ENCODE measurements at places on chromosomes 16 and 17.

GRCh38 chr17:33038740-33039139, 47.1 kb downstream of the SPACA3 start:
- no peak for DNase-seq

DNA sequence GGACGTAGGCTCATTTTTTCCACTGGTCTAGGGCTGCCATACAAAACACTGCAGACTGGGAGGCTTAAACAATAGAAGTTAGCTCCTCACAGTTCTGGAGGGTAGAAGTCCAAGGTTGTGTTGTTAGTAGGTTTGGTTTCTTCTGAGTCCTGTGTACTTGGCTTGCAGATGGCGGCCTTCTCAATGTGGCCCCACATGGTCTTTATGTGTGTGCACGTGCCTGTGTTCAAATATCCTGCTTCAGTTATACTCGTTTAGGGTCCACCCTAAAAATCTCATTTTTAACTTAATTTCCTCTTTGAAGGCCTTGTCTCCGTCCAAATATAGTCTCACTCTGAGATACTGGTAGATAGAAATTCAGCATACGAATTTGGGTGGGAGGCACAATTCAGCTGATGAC, 542.4 kb downstream of the HAPSTR1 start:
- no peak for DNase-seq

- peak; percentile 50 for DNase-seq
These were observed 120.2 kb upstream of the XYLT1 start for GRCh38 chr16:17590711-17591654.

DNA sequence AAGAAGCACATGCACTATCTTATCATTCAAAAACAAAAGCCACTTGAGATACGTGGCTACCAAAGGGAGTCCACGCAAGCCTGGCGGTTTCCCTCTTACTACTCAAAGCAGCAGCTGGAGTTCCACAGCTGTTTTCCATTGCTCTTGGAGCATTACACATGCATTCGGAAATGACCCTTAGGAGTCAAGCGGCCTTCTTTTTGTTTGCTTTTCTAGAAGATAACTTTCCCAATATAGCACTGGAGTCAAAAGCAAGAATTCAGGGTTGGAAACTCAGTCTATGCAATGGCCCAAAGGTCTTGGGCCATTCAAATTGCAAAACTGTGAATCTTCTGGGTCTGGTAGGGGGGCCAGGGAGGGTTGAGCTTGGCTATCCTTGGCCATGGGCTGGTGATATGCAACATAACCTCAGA, 97.8 kb upstream of the MAF start:
- DNase-seq = no peak

DNA sequence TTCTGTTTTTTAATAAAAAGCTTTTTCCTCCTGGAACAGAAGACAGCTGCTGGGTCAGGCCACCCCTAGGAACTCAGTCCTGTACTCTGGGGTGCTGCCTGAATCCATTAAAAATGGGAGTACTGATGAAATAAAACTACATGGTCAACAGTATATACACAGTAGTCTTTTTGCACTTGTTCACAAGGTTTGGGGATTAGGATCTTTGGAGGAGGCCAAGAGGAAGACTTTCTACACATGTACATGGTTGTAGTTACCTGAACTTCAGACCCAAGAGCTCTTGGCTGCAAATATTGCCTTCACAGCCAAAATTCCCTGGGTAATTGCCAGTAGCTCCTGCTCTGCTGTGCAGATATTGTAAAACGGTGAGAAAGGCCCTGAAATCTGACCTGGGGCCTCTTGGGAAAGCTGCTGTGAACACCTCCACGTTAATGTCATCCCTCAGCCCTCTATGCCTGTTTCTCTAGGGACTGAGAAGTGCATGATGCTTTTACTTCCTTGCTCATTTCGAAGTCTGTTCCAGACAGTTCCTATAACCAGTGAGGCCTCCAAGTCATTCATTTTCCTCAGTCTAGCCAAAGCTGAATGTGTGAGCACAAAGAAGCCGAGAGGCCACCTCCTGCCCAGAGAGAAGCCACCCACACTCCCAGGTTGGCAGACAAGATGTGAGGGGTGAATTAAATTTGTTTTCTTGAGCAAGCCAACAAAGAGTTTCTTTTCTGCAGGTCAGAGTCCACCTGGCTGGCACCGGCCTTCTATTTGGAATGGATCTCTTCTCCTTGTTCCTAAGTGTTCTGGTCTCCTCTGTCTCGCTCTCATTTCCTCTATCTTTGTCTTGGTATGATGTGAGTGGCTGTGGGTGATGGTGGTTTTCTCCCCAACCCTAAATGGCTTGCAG, 15.9 kb downstream of the ANKRD40 start:
- DNase-seq = no peak

DNA sequence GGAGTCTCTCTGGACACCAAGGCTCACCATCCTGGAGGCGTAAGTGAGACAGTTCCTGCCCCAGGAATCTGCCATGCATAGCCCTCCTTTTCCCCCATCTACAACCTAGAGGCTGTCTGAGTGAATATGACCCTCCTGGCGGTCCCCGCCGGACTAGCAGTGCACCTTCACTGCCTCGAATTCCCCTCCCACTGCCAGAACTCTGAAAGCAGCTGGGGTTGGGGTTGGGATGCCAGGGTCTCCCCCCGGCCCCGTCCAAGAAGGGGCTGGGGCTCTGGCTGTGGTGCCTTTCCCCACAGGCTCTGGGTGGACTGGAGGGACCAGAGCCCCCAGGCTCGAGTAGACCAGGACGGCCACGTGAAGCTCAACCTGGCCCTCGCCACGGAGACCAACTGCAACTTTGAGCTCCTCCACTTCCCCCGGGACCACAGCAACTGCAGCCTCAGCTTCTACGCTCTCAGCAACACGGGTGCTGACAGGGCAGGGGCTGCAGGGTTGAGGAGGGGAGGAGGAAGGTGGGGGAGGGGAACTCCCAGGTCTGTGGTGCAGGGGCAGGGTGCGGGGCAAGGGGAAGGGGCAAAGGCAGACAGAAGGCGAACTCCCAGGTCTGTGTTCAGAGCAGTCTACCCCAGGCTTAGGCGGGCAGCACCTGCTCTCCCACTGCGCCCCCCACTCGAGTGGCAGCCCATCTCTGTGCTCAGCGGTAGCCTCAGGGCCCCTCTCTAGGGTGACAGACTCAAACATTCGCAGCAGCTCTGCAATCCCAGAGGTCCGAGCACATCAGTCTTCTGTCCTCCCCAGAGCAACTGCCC, 1.2 kb downstream of the ZACN start:
- no peak for DNase-seq

- DNase-seq = no peak
These were observed 3.3 kb downstream of the VAT1 start for GRCh38 chr17:43018932-43019331.

- DNase-seq = no peak
These were observed 58.0 kb downstream of the KANSL1 start for GRCh38 chr17:46135126-46135812.

- DNase-seq = no peak
These were observed 17.0 kb upstream of the RAB11FIP4 start for GRCh38 chr17:31374503-31374902.

DNA sequence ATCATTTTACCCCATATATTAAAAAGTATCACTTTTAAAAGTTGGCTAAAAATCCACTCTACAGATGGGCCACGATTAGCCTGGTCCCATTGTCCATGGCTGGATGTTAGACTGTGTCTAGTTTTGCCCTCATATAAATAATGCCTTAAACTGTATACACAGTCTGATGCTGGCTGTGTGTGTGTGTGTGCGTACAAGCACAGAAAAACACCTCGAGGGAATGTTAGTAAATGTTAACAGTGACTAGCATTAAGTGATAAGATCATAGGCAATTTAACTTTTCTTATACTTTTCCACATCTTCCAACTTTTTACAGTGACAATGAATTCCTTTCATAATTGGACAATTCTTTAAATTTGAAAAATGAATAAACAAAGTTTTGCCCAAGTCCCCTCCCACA, 8.2 kb downstream of the NOS2 start:
- DNase-seq = no peak

GRCh38 chr17:40218740-40219593, at the start of gene WIPF2:
WIPF2 (plus strand) TSS chr17:40219304; CDS start chr17:40256460, 37,156 bp downstream.
- DNase-seq = peak; percentile 96

- DNase-seq = no peak
These were observed 2.4 kb downstream of the GSDMA start for GRCh38 chr17:39965017-39965699.

DNA sequence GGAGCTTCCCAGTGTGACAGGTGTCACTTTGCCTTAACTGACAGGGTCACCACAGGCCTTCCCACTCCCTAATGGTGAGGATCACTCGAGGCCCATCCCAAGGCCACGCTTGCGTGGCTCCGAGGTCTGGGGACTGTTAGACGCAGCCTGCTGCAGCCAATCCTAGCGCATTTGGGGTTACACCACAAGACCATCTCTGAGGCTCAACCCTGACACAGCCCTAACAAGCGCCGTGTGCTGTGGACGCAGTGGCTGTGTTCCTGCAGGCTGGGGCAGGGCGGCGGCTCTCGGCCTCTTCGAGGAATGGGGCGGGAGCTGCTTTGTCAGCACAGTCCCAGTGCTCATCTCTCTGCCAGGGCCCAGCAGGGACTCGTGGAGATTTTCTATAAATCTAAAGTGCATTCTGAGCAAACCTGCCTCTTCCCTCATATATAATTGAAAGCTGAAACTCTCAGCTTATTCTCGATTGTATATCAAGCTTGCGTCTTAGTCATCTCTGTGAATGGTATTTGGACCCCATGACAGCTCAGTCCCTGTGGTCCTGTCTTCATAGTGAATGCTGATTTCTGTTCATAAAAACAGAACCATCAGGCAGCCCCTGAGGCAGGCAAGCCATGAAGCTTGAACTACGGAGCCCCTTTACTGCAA, 65.8 kb upstream of the CHMP6 start:
- no peak for DNase-seq

DNA sequence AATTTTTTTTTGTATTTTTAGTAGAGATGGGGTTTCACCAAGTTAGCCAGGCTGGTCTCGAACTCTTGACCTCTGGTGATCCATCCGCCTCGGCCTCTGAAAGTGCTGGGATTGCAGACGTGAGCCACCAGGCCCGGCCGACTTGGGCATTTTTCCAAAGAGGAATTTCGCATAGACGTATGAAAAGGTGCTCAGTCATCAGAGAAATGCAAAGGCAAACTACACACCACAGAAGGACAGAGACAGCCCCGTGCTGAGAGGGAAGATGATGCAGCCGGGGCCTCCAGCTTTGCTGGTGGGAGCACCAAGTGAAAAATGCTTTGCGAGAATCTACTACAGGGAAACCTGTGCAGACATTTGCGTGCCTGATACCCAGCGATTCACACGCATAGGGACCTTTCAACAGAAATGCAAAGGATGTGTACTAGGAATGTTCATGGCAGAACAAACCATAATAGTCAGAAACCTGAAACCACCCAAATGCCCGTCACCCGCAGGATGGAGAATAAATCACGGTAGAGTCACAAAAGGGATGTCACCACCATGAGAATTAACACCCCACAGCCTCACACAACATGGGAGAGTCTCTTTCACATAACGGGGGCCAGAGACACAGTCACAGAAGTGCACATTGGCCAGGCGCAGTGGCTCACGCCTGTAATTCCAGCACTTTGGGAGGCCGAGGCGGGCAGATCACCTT, 5.2 kb downstream of the RAB40B start:
- no peak for DNase-seq

GRCh38 chr17:45243750-45244149, 18.1 kb downstream of the SPATA32 start:
- DNase-seq = no peak

GRCh38 chr17:72518159-72518732, 397.4 kb downstream of the SOX9 start:
- DNase-seq = no peak

- DNase-seq = no peak
These were observed 32.1 kb downstream of the ZFHX3 start for GRCh38 chr16:73015612-73016487.

DNA sequence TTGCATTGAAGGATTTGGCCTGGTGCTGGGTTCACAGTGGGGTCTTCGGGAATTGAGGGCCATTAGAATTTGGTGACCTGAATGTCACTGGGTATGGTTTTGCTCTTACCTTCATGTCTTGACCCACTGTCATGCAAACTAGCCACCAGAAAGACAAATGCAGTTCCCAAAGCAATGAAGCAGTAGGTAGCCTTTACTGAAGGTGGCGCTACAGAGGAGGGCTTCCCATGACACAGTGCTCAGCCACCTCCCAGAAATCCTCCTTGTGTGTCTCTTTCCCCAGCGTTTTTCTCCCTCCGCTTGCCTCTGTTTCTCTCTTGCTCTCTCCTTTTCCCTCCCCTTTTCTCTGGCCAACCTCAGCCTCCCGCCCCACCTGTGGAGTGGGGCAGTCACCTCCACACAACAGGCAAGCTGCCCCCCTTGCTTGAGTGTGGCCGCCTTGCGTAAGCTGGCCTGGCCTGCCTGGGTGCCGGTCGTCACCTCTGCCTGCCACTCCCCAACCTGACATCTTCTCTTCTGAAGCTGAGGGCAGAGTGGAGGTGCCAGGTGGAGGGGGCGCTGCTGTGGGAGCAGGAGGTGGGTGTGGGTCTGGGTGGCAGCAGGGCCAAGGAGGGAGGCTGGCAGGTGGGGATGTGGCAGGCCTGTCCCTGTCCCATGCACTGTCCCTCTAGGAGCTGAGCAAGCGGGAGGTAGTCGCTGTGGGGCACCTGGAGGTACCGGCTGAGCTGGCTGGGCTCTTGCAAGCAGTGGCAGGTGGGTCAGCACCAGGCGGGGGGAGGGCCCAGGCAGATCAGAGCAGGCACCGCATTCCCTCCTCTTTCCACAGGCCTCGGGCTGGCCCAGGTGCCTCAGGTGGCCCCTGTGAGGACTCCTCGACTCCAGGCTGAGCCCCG, 34.7 kb downstream of the MYO15A start:
- DNase-seq = no peak

DNA sequence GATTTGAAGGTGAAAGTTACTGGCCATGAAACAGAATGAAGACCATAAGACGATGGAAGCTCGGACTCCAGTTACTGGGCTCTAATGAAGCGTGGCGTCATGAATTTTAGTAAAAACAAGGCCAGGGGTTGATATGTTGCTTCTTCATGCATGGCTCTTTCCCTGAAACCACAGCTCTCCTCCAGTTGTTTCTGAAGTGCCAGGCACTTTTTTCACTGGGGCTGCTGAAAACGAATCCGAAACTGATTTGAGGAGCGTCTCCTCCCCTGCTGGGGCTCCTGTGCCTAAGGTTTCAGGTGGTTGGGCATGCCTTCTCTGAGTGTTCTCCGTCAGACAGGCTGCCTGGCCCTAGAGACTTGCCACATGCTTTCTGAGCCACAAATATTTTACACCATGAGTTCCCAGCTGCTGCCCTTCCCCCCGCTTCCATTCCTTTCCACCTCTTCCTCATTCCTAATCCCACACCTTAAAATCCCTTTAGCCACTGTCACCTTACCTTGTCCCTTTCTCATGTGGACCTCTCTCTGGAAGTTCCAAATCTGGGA, 3.7 kb upstream of the MYL4 start:
- DNase-seq = no peak

GRCh38 chr16:78230832-78231231, 131.4 kb downstream of the WWOX start:
- DNase-seq = no peak

GRCh38 chr16:69309316-69309715, 1.8 kb upstream of the VPS4A start:
- no peak for DNase-seq

- DNase-seq = no peak
These were observed 160.3 kb downstream of the SHISA9 start for GRCh38 chr16:13061691-13062090.

Measured in activated T-cell treated with anti-CD3 and anti-CD28 coated beads for 48 hours (primary cell).